ENCODE measurements at places on chromosomes 5 and 9.

- DNase-seq: no peak
These were observed 3.1 kb upstream of the STOM start for GRCh38 chr9:121373011-121373729.

- no peak for DNase-seq
These were observed 1350.1 kb upstream of the ACO1 start for GRCh38 chr9:31034311-31034710.

DNA sequence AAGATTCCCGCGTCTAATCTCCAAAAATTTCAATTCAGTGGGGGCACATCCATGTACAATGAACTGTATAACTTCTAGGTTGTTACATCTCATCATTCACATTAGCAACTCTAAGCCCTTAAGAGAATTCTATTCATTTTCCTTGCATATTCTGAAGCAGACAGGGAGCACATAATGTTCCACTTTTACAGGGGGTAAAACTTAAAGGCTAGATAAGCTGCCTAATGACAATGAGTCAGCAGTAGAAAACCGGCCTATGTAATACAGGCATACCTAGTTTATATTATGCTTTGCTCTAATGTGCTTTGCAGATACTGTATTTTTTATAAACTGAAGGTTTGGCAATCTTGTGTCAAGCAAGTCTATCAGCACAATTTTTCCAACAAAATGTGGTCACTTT lies 40.4 kb downstream of the PTAR1 start:
- DNase-seq: no peak

- no peak for DNase-seq
These were observed 678.5 kb upstream of the NUDT12 start for GRCh38 chr5:104241046-104241445.

GRCh38 chr9:105138306-105138801 lies 106.1 kb upstream of the SLC44A1 start:
- DNase-seq: peak; percentile 78

DNA sequence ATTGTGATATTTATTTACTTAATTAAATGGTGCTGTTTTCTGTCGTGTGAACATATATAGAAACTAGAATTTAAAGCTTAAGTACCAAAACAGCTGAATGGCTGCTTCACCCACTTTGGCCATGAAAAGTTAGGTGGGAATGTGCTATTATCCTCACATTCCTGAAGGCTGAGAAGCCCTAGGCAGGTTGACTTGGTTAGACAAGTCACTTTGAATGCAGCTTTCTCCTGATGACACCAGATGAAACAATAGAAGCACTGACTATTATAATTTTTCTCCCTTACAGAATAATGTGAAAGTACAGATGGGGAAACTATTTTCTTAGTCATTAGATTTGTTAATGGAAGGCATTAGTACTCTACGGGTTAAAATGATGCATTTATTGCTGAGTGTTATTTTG lies 65.1 kb upstream of the C5orf46 start:
- DNase-seq: no peak

GRCh38 chr5:136810261-136810801 lies 445.0 kb upstream of the TRPC7 start:
- DNase-seq: peak; percentile 63

DNA sequence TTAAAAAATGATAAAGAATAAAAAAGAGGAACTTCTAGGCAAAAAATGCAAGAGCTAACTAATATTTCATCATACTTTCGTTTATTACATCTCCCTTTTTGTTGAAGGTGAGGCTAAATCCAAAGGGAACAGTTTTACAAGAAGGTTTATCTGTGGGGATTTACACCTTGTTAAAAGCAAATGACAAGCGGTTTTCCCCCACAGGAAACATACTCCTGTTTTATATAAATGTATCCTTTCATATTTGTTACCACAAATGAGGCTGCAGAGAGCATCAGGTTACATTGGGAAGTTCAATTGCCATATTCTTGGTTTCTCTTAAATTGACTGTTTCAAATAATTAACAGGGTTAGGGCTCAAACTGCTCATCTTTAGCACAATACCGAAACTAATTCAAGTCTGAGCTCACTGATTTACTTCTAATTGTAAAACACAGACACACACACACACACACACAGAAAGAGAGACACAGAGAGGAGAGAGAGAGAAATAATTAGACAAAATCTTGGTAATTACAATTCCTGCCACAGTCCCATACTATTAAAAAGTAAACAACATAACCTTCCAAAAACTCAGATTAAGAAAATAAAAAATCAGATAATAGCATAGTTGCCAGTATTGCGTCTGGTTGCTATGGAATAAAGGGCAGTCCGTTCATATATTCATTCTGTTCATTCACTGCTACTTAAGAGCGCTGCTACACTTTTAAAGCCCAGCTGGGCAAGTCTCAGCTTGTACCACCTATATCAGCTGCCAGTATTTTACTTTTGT lies 17.1 kb downstream of the RFX3 start:
- no peak for DNase-seq

DNA sequence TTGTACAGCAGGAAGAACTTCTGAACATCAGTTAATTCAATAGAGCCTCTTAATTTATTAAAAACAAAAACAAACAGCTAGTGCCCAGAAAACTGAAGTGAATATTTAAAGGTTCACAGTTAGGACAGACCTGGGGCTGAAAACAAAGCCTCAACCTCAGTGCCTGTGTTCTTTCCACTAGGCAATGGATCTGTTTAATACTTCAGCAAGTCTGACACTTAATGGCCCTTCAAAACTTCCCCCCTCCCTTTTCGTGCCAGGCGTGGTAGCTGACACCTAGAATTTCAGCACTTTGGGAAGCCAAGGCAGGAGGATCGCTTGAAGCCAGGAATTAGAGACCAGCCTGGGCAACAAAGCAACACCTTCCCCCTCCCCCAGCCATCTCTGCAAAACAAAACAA lies 54.5 kb upstream of the IFNK start:
- no peak for DNase-seq

DNA sequence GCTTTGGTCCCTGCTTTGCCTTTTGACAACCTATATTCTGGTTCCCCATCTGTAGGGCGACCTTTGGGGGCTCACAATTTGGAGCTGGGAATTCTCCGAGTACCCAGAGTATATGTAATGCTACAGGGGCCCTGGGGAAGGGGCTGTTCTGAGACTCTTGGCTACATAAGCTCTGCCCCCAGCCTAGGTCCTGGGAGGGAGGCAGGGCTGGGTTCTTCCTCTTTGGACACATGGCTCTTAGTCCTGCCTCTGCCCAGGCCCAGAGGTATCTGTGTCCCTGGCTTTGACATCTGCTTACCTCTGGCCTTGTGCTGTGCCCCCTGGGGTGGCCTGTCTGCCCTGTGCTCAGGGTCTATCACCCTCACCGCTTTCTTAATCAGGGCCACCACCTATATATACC lies 181.6 kb downstream of the CACNA1B start:
- DNase-seq: no peak

DNA sequence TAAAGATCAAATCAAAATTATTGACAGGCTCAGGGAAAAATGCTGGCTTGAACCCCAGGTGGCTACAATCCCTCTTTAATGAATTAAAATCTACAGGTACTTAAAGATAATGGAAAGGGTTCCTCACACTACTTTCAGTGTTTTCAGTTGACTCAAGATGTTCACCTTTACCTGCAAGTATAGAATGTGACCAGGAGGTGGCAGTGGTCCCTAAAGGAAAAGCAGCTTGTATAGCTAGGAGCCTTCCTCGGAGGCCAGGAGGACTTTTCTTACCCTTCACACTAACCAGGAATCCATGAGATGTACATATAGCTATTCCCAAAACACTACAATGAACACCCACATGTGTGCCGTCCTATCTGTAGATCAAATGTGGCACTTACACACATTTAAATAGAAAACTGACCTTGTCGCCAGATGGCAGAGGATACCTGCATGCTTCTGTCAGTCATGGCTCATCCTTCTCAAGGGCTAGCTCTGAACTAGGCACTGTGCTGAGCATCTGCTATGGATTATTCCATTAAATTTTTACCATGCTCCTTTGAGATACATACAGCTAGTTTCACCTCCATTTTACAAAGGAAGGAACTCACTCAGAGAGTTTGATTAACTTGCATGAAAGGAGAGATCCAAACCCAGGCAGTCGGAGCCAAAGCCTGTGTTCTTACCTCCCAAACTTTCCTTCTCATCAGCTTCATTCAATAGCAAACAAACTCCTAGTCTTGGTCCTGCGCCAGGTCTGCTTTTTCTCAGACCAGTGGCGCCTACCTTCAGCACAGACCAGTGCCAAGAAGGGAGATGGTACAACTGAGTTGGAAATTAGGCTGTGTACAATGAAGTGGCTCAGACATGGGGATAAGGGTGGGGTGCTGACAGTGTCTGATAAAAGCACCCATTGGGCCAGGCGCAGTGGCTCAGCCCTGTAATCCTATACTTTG lies 24.5 kb downstream of the C9orf152 start:
- DNase-seq: peak; percentile 65

GRCh38 chr5:142929587-142929986 lies 159.4 kb downstream of the ARHGAP26 start:
- peak; percentile 22 for DNase-seq

- peak; percentile 46 for DNase-seq
These were observed 49.6 kb downstream of the APC start for GRCh38 chr5:112787261-112787660.

- no peak for DNase-seq
These were observed 3.7 kb upstream of the ENTPD2 start for GRCh38 chr9:137057545-137057944.

GRCh38 chr9:131120620-131121228 lies 4.7 kb upstream of the NUP214 start:
- no peak for DNase-seq

DNA sequence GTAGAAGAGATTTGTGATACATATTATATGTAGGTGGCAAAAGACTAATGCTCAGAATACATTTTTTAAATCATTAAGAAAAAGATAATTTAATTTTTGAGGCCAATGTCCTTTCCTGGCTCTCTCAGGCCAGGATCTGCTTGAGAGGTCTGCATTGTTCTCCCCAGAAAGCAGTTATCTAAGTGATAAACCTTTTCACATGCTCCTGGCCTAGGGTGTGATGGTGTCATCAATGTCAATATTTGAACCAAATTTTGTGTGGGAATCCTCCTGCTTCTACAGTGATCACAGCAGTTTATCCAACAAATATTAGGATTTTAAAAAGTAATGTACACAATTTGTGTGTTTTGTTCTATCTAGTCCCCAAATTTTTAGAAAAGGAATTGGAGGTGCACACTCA lies 166.6 kb downstream of the DIRAS2 start:
- no peak for DNase-seq

GRCh38 chr9:124553738-124554137 lies 46.5 kb upstream of the NR5A1 start:
- DNase-seq: peak; percentile 83

- no peak for DNase-seq
These were observed 40.9 kb upstream of the RXRA start for GRCh38 chr9:134285215-134285845.

GRCh38 chr5:150510460-150511263 lies 2.7 kb downstream of the NDST1 start:
- peak; percentile 45 for DNase-seq

DNA sequence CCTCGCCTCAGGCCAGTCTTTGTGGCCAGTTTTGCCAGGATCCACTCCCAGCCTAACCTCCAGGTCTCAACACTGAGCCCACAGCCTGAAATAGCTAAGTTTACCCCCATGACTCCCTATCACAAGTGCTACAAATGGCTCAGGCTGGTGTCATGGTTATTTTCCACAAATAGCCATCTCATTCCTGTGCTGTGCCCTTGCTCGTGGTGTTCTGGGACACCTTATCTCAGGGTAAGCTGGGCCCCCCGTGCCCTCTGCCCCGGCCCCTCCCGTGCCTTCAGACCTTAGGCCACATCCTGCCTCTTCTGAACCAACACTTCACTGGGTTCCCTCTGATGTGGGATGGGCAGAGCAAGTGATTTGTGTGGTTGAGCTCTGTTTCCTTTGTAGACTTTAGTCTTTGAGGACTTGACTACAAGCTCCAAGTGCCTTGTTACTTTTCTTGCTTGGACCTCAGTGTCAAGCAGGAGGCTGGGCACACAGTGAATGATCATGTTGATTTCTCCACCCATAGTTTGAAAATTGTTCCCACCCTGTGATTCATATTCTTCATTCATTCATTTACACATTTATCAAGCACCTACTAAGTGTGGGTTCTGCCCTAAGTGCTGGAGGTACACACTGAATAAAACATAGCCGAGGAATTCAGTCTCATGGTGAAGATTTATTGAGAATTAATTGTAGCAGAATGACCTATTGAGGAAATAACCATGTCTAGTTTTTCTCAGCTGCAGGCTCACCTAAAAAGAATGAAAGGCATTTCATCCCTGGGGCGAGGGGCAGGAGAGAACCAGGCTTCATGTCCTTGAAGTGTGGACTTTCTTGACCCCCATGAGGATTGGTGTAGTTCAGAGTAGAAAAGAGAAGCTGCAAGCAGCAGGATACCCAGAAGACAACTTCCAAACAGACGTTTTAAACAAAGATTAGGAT lies 84.5 kb upstream of the CTNNA1 start:
- peak; percentile 37 for DNase-seq

DNA sequence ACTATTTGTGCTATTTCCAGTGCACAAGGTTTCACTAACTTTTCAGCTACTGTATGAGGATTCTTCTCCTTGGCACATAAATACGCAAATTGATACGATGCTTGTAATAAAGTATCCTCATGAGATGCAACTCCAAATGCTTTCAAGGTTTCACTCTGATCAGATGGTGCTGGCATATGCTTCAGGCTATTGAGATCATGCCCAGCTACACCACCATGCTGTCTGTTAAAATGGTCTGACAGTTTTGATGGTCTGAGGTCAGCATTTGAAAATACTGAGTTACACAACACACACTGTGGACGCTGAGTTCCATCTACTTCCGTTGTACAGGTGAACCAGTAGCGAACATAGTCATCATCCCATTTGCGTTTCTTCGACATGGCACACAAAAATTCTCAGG lies 4.7 kb downstream of the FAM200C start:
- no peak for DNase-seq

DNA sequence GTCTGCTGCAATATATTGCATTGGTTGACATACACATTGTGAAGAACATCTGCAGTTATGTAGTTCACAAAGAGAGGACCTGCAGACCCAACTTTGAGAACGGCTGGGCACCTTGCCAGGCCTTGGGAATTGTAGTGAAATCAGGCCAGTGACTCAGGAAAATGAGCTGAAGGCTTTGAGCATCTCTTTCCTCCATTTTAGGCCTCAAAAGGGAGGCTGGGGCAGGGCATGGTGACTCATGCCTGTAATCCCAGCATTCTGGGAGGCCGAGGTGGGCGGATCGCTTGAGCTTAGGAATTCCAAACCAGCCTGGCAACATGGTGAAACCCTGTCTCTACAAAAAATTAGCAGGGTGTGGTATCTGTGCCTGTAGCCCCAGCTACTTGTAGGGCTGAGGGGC lies 1.4 kb upstream of the IPPK start:
- peak; percentile 78 for DNase-seq

DNA sequence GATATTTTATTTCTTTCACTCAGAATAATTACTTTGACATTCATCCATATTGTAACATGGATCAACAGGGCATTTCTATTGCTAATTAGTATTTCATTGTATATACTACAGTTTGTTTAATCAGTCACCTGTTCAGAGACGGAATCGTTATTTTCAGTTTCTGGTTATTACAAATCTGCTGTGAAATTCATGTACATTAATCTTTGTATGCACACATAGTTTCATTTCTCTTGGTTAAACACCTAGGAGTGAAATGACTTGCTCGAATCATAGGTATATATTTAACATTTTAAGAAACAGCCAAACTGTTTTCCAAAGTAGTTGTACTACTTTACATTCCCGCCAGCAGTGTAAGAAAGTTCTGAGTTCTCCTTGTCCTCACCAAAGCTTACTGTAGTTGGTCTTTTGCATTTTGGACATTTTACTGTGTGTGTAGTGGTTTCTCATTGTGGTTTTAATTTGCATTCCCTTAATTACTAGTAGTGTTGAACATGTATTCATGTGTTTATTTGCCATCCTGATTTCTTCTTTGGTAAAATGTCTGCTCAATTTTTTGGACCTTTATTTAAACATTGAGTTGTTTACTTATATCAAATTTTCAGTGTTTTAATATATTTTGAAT lies 198.2 kb downstream of the SAXO1 start:
- DNase-seq: no peak

All from fibroblast of skin of back (primary cell).